ENCODE measurements at places on chromosomes 1 and 21. TPM values are rescaled to one million over a fixed set of nuclear protein-coding genes. Genes with fewer than 3 reads are reported as not detected.

Gene CD2
- not detected for total RNA-seq

Gene HAO2
- total RNA-seq = not detected

Gene GNB1
- total RNA-seq = 83.6 TPM

Gene C1orf141
- total RNA-seq = not detected

Gene ANGPTL7
- total RNA-seq = 0.43 TPM

Gene HNRNPCL1
- total RNA-seq = not detected

Gene MROH7
- total RNA-seq = not detected

Gene LHX8
- total RNA-seq = not detected

Gene ERICH3
- not detected for total RNA-seq

Gene NUAK2
- total RNA-seq = 4.6 TPM

Gene CORT
- not detected for total RNA-seq

Gene NLRP3
- total RNA-seq = not detected

Gene S100A1
- total RNA-seq = 0.12 TPM

Gene UBE2U
- not detected for total RNA-seq

Gene ROR1
- total RNA-seq = 93.1 TPM

Data from pericardium fibroblast (primary cell).